BE2C (cell line): ENCODE measurements at places on chromosomes 12 and 14.

GRCh38 chr12:122123051-122123760 is 44.6 kb downstream of the MLXIP start:
- peak; percentile 79 for DNase-seq

DNA sequence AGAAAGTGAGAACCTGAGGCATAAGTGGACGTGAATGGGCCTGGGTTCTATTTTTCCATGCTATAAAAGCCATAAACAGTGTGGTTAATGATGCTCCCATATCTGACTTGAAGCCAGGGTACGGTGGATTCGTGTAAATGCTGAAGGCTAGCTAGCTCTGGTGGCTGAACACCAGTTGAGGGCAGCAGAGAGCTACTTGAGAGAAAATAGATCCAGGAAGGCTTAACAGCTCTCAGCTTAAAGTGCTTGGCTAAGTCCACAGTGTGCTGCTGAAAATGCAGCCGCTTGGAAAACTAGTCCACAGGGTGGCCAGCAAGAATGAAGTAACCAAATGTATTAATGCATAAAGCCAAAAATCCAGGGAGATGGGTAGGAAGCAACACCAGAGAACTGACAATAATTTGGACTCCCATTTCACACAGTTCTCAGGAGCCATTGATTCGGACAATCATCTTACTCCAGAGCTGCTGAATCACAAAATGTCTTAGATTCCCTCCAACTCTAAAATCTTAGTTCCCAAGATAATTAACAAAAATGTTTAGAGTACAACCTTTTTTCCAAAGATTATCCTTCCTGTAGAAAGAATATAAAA is 15.0 kb upstream of the FOXG1 start:
- peak; percentile 45 for DNase-seq

GRCh38 chr14:69637503-69638031 is 26.2 kb downstream of the SUSD6 start:
- DNase-seq: peak; percentile 23

DNA sequence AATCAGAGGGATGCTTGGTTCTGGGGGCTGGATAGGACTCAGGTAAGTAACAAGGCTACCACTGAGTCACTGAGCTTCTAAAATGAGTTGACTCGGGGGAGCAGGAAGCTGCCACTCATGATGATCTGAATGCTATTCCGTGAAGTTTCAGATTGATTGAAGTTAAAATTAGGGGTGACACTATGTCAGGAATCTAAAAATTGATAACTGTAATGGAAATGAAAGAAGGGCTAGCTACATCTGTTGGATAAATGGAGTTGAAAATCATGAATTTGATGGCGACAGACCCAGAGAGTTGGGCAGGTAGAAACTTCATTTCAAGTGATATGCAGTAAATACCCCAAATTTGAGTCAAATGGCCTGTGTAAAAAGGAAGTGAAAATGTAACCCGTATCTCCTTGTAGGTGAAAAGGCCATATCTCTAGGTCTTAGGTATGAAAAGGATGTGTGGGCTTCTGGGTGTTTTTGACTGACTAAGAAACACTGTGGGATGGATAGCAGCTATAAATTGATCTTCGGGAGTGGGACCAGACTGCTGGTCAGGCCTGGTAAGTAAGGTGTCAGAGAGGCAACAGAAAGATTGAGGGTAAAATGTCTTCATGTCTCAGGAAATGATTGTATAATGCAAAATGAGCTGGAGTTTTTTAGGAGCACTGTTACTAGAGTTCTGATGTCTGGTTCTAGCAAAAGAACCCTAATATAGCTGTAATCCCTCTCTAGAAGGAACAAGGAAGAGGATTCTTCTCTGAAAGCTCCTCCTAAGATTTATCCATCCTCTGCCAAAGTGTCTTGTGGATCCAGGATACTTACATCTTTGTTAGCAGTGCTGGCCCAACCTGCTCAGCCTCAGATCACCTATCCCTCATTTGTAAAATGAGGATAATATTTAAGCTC is 57.3 kb downstream of the DAD1 start:
- DNase-seq: no peak

DNA sequence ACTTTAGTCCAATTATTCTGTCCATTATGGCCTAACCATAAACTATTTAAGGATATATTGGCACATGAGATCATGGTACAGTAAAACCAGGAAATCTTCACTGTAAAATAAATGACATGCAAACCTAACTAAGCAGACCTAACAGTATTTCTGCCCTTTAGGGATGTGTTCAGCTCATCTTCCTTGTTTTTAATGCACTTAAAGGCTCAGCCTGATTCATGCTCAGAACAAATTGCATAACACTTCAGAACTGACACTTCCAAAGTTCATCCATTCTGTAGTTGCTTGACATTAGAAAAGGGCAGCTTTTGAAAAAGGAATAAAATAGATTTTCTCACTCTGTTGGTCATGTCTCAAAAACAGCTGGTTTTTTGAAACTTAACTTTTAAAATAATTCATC is 708.5 kb downstream of the C12orf50 start:
- no peak for DNase-seq

GRCh38 chr12:55320201-55320600 is 6.1 kb downstream of the OR6C1 start:
- no peak for DNase-seq

DNA sequence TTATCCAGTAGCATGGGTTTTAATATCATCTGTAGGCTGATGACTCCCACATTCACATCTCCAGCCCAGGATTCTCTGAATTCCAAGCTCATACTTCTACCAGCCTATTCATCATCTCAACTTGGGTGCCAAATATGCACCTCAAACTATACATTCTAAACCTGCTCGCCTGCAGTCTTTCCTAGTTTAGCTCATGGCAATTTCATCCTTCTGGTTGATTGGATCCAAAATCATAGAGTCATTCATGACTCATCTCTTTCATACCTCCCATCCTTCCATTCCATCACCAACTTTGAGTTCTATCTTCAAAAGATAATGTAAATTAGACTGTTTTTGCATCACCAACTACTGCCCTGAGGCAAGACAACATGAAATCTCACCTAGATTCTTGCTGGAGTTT is 99.7 kb upstream of the EGLN3 start:
- DNase-seq: no peak

GRCh38 chr12:93624595-93625294 is 52.3 kb downstream of the SOCS2 start:
- no peak for DNase-seq

DNA sequence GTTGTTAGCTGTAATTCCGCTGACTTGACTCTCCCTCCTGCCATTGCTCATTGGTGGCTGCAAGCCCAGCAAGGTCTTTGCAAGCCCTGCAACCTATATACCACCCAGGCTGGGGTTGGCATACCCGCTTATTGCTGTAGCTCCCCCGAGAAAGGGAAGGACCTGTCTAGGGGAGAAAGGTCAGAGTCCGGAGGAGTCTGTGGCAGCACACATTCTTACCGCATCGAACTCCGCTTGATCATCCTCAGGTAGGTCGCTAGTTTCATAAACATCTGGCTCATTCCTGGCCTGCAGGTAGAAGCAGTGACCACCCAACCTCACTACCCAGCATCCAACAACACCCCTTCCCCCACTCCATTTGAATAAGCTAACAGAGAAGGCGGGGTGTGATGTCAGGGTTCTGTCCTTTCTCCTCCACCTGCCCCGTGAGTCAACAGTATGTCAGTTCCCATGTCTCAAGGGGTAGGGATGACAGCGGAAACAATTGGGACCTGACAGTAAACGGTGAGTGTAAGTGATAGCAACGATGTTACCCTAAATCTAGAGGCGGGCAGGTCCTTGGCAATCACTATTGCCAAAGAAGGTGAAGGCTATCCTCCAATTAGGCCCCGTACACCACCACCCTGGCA is 1.1 kb downstream of the DCTN2 start:
- no peak for DNase-seq

- DNase-seq: no peak
These were observed 105.1 kb downstream of the AEBP2 start for GRCh38 chr12:19544353-19544752.
